ENCODE measurements at places on chromosomes 7 and 10. TPM values are rescaled to one million over a fixed set of nuclear protein-coding genes. Genes with fewer than 3 reads are reported as not detected.

The NPSR1 gene
- total RNA-seq = not detected

The VENTX gene
- total RNA-seq = 0.81 TPM

The TMEM178B gene
- total RNA-seq = 7.9 TPM

The CDK1 gene
- 2.4 TPM for total RNA-seq

The HYAL4 gene
- total RNA-seq = 0.23 TPM

The MCU gene
- 40.1 TPM for total RNA-seq

The TMEM236 gene
- 0.49 TPM for total RNA-seq

The PRR15 gene
- 21.9 TPM for total RNA-seq

The SEC24C gene
- 87.5 TPM for total RNA-seq

All from ureter (tissue), 1 donor.